ENCODE measurements at places on chromosomes 1 and 21. TPM values are rescaled to one million over a fixed set of nuclear protein-coding genes. Genes with fewer than 3 reads are reported as not detected.
A peak's percentile ranks its signal among the peaks of the same experiment; 100 is the strongest.

GRCh38 chr1:23793018-23793781 lies 2.3 kb downstream of the LYPLA2 start:
- DNase-seq, result peak; percentile 45
- no peak overlapping the region for H3K27ac ChIP-seq
- peaks cover 16% of the 10 kb centered on the region for H3K36me3 ChIP-seq
- peaks cover 12% of the 10 kb centered on the region for H3K4me1 ChIP-seq

DNA sequence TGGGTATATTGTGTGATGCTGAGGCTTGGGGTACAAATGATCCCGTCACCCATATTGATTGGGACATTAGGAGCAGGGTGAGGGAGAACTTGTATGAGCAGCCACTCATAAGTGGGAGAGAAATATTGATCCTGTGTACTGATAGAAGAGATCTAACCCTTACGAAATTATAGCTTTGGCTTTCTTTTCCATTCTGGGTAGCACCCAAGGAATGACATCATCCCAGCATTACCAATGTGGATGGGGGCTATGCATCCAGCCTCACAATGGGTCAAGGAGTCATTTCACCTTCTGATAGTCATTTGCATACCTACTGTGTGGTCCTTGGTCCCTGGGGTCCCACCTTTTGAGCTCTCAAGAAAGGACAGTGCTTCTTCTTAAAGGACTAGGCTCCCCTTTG lies 1.9 kb upstream of the NAV1 start:
- H3K4me3 ChIP-seq, result no peak overlapping the region
- no peak overlapping the region for H3K27ac ChIP-seq
- peaks cover 14% of the 10 kb centered on the region for H3K4me1 ChIP-seq
- no peak for DNase-seq
- no peaks in the 10 kb centered on the region for H3K36me3 ChIP-seq

DNA sequence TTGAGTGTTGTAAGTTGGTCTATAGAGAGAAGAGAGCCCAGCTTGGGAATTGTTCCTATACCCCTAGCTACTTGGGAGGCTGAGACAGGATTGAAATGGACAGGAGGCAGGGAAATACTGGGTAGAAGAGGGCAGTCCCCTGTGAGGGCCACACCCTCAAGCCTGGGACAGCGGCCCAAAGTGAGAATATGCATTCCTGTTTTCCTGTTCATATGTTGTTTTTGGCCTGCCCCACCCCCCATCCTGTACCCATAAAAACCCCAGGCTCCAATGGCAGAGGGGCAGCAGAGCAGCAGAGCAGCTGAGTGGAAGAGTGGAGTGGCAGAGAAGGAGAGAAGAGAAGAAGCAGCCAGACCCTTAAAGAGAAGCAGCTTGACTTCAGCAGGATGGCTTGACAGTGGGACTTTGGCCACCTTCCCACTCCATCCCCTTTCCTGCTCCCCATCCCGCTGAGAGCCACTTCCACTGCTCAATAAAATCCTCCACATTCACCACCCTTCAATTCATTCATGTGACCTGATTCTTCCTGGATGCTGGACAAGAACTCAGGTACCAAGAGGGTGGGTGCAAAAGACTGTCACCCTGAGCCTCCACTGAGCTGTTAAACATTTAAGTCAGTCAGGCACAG lies 70.6 kb upstream of the PUM1 start:
- DNase-seq, result no peak
- no peak overlapping the region for H3K27ac ChIP-seq
- H3K27me3 ChIP-seq, result peaks cover 11% of the 10 kb centered on the region
- no peak overlapping the region for H3K4me3 ChIP-seq

DNA sequence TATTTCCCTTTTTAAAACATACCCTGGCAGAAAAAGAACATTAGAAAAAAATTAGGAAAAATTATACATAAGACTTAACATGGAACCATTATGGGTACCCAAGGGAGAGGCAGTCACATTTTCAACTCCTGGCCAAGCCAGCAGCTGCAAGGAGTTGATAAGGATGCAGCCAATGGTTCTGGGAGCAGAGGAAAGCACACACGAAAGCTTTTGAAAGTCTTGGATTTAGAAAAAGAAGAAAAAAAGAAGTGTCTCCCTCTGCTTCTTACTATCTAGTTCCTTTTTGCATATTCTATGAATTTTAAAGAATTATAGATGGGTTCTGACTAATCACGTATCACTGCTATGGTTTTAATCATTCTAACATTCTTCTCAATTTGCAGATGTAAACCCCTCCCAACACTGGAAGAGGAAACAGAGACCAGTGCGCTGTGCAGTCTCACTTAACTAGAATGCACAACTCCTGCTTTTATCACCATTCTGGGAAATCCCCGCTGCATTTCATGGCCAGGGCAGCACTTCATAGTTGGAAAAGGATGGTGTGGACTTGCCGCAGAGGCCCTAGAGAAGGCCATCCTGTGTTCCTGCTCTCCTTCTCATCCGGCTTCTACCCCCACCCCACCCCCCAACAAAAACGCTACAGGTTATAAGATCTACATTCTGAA lies 2.7 kb upstream of the CD58 start:
- peaks cover 14% of the 10 kb centered on the region for H3K27me3 ChIP-seq
- H3K36me3 ChIP-seq, result peaks cover 2% of the 10 kb centered on the region
- peaks cover 38% of the 10 kb centered on the region for H3K4me1 ChIP-seq
- H3K27ac ChIP-seq, result no peak overlapping the region
- no peak for DNase-seq

- peaks cover 6% of the 10 kb centered on the region for H3K27me3 ChIP-seq
- H3K4me3 ChIP-seq, result peak overlapping the region; percentile 61
- peaks cover 4% of the 10 kb centered on the region for H3K4me1 ChIP-seq
These were observed 45.1 kb downstream of the FYB2 start for GRCh38 chr1:56774067-56774609.

DNA sequence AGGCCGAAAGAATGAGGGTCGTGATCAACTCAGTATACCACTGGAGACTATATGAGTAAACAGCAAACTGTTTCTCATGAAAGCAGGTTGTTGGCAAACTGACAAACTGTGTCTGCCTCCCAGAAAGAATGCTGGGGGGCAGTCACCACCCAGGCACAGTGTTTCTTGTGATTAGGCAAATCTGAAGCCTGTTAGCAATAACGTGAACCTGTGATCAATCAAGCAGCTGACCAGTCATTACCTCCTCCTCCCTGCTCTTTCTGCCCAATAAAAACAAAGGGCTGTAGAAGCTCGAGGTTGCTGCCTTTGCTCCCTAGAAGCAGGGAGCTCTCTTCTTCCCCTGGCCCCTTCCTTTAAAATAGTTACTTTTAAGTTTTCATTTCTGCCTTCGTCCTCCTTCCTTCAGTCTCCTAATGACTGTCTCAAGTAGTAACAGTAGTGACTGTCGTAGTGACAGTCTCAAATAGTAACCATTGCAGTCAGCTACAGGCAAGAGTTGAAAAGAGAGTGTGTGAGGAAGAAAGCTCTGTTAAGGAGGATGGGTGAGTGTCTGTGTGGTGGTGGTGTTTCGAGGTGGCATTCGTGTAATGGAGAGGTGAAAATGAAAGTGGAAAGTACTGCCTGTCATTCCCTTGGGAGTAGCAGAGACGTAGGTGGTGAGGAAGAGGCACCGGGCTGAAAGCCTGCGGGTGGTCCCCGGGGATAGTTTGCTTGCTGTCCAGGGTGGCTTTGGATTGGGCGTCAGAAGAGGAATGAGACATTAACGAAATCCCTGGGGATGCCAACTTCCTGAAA lies 14.5 kb downstream of the HHAT start:
- no peak for DNase-seq
- H3K36me3 ChIP-seq, result no peaks in the 10 kb centered on the region
- no peak overlapping the region for H3K4me3 ChIP-seq
- no peaks in the 10 kb centered on the region for H3K27me3 ChIP-seq
- no peak overlapping the region for H3K27ac ChIP-seq

- no peak overlapping the region for H3K4me3 ChIP-seq
- H3K27me3 ChIP-seq, result no peaks in the 10 kb centered on the region
- H3K36me3 ChIP-seq, result no peaks in the 10 kb centered on the region
These were observed 131.0 kb downstream of the KCNT2 start for GRCh38 chr1:196477262-196477661.

DNA sequence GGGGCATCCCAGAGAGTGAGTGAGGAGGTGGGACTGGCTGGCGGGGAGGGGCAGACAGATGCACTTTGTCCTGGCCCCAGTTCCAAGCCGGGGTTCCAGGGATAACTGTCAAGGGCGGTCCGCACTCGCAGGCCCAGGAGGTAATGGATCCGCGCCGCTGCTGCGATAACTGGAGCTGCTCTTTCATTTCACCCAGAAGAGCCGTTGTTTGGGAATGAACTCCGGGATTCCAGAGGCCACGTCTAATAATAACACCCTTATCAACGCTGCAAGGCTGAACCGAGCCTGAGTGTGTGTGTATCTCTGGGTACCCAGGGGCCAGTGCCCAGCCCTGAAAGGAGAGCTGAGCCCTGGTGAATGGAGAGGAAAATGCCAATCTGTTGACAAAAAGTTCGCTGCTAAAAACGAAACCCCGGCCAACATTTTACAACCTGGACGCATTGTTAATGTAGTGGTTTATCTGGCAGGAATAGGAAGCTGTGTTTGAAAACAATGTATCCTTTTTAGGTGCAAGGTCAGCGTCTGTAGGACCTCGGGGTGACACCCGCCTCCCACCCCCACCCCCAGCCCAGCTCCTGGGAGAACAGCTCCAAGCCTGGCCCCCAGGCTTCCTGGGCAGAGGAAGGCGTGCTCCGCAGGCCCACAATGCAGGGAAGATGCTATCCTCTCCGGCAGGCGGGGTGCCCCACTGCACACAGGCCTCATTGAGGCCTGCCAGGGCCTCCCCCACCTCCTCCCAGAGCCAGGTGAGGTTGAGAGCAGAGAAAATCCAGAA lies 119.7 kb downstream of the PROX1 start:
- no peaks in the 10 kb centered on the region for H3K27me3 ChIP-seq
- peak overlapping the region; percentile 37 for H3K4me3 ChIP-seq
- DNase-seq, result no peak
- H3K27ac ChIP-seq, result no peak overlapping the region
- no peaks in the 10 kb centered on the region for H3K36me3 ChIP-seq
- no peaks in the 10 kb centered on the region for H3K4me1 ChIP-seq

DNA sequence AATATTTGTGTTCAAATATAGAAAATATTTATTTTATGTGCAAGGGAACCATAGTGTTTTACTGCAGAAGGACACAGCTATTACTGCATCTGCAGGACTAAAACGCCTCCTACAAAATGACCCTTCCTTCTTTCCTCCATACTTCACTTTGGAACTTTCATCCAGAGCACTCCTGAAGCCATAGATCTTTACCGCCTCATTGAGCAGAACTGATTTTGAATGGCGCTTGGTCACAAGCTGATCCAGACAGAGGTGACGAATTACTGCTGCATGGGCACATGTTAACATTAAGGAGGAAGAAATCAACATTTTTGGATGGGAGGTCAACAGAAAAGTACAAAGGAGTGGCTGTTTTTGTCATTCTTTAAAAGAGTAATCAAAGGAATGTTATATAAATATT lies 931.6 kb downstream of the NCAM2 start:
- H3K36me3 ChIP-seq, result no peaks in the 10 kb centered on the region
- no peak for DNase-seq
- no peaks in the 10 kb centered on the region for H3K4me1 ChIP-seq

GRCh38 chr1:227729881-227730629 lies 5.0 kb downstream of the JMJD4 start:
- DNase-seq, result no peak
- peaks cover 22% of the 10 kb centered on the region for H3K27me3 ChIP-seq
- no peak overlapping the region for H3K27ac ChIP-seq
- no peaks in the 10 kb centered on the region for H3K36me3 ChIP-seq
- peaks cover 10% of the 10 kb centered on the region for H3K4me1 ChIP-seq
- H3K4me3 ChIP-seq, result no peak overlapping the region

GRCh38 chr1:9234223-9235095 lies at the start of gene H6PD:
Gene H6PD, plus strand, starts transcription at chr1:9234774. Its CDS starts 10,161 bp downstream, at chr1:9244935.
- H3K27me3 ChIP-seq, result peaks cover 2% of the 10 kb centered on the region
- H3K4me1 ChIP-seq, result peaks cover 30% of the 10 kb centered on the region
- H3K4me3 ChIP-seq, result peak within 1 kb of the TSS; percentile 91
- H3K36me3 ChIP-seq, result peaks cover 2% of the 10 kb centered on the region

- H3K36me3 ChIP-seq, result no peaks in the 10 kb centered on the region
- H3K4me1 ChIP-seq, result peaks cover 7% of the 10 kb centered on the region
- no peak for DNase-seq
- no peak overlapping the region for H3K27ac ChIP-seq
These were observed 157.3 kb downstream of the ZNF281 start for GRCh38 chr1:200252531-200252930.

GRCh38 chr21:19065164-19065563 lies 661.6 kb upstream of the TMPRSS15 start:
- no peaks in the 10 kb centered on the region for H3K4me1 ChIP-seq
- H3K36me3 ChIP-seq, result no peaks in the 10 kb centered on the region
- no peak for DNase-seq

GRCh38 chr1:18828224-18828623 lies 31.2 kb downstream of the TAS1R2 start:
- H3K4me3 ChIP-seq, result no peak overlapping the region
- H3K4me1 ChIP-seq, result no peaks in the 10 kb centered on the region
- no peak for DNase-seq
- H3K36me3 ChIP-seq, result no peaks in the 10 kb centered on the region
- H3K27ac ChIP-seq, result no peak overlapping the region

- peaks cover 17% of the 10 kb centered on the region for H3K27me3 ChIP-seq
- DNase-seq, result no peak
- peaks cover 25% of the 10 kb centered on the region for H3K4me1 ChIP-seq
- H3K4me3 ChIP-seq, result peak overlapping the region; percentile 88
- peaks cover 3% of the 10 kb centered on the region for H3K36me3 ChIP-seq
These were observed 1.8 kb downstream of the NIBAN1 start for GRCh38 chr1:184972315-184973055.

- peaks cover 6% of the 10 kb centered on the region for H3K4me1 ChIP-seq
- H3K27me3 ChIP-seq, result peaks cover 18% of the 10 kb centered on the region
- no peak for DNase-seq
- H3K4me3 ChIP-seq, result no peak overlapping the region
- no peaks in the 10 kb centered on the region for H3K36me3 ChIP-seq
- H3K27ac ChIP-seq, result no peak overlapping the region
These were observed 104.1 kb downstream of the NTNG1 start for GRCh38 chr1:107244709-107245500.

DNA sequence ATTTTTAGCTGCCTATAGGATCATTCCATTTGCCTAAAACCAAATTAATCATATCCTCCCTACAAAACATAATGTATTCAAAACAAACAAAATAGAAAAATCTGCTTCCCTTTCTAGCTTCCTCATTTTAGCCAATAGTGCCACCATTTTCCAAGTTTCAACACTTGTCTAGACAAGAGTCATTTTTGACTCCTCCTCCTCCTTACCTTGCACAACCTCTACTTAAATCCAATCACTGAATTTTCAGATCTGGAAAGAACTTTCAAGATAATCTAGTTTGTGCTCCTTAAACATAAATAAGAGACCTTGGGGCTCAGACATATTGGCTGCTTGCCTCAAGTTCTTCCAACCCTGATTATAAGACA lies 7.4 kb downstream of the STX6 start:
- no peak overlapping the region for H3K27ac ChIP-seq
- H3K27me3 ChIP-seq, result no peaks in the 10 kb centered on the region
- H3K4me3 ChIP-seq, result no peak overlapping the region
- peaks cover 33% of the 10 kb centered on the region for H3K4me1 ChIP-seq
- DNase-seq, result no peak
- peaks cover 28% of the 10 kb centered on the region for H3K36me3 ChIP-seq

- H3K27ac ChIP-seq, result no peak overlapping the region
- DNase-seq, result no peak
- no peaks in the 10 kb centered on the region for H3K4me1 ChIP-seq
- no peaks in the 10 kb centered on the region for H3K36me3 ChIP-seq
- peaks cover 13% of the 10 kb centered on the region for H3K27me3 ChIP-seq
- H3K4me3 ChIP-seq, result no peak overlapping the region
These were observed 57.3 kb upstream of the CSF3R start for GRCh38 chr1:36540056-36540455.

The CHI3L1 gene
- 0.53 TPM for total RNA-seq

The SLC16A4 gene
- 0.23 TPM for total RNA-seq

The RHD gene
- not detected for total RNA-seq

The C8B gene
- not detected for total RNA-seq

The CFHR2 gene
- total RNA-seq, result not detected

The GBP7 gene
- total RNA-seq, result 0.11 TPM

The DPT gene
- total RNA-seq, result not detected

The SLC44A3 gene
- total RNA-seq, result 1.5 TPM

All from activated naive CD8-positive, alpha-beta T cell treated with anti-CD3 and anti-CD28 coated beads, Interleukin-2, amount 10 ng/mL, durations not matched to agents 7 days and 5 days (primary cell).